ENCODE measurements at places on chromosomes 6 and 20.

DNA sequence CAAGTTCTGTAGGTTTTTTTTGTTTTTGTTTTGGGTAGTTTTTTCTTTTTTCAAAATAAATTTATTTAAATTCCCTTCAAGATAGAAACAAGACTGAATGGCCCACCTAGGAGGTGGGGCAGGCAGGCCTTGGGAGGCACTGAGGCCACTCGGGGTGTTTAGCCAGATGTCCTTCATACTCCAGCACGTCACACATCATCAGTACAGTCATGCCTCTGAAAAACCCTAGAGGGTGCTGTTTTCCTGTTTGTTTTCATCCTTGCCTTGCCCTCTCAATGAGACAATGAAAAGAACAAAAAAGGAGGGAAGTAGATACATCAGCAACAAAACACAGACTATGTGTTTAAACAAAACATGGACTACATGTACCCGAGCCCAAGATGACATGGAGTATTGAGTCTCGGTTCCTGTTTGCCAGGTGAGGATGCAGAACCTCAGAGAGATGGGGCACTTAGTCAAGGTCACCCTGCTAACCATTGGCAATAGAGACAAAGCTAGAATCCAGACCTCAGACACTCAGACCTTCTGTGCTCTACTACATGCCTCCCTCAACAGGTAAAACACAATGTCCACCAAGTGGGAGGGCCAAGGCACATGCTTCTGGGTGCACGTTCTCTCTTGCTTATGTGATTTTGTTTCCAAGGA lies 26.8 kb upstream of the CLIC5 start:
- H3K4me1 ChIP-seq, result peaks cover 74% of the 10 kb centered on the region
- DNase-seq, result peak; percentile 15
- no peaks in the 10 kb centered on the region for H3K36me3 ChIP-seq
- H3K4me3 ChIP-seq, result no peak overlapping the region
- H3K27ac ChIP-seq, result peak overlapping the region; percentile 29

- no peaks in the 10 kb centered on the region for H3K36me3 ChIP-seq
- H3K27me3 ChIP-seq, result no peaks in the 10 kb centered on the region
- no peak for DNase-seq
- no peak overlapping the region for H3K27ac ChIP-seq
- H3K4me1 ChIP-seq, result no peaks in the 10 kb centered on the region
Measured at GRCh38 chr6:140806431-140806830, 1326.3 kb upstream of the GJE1 start.

GRCh38 chr20:13403453-13403852 lies 182.4 kb downstream of the ISM1 start:
- H3K4me3 ChIP-seq, result no peak overlapping the region
- no peaks in the 10 kb centered on the region for H3K4me1 ChIP-seq
- H3K27ac ChIP-seq, result no peak overlapping the region
- H3K27me3 ChIP-seq, result no peaks in the 10 kb centered on the region

DNA sequence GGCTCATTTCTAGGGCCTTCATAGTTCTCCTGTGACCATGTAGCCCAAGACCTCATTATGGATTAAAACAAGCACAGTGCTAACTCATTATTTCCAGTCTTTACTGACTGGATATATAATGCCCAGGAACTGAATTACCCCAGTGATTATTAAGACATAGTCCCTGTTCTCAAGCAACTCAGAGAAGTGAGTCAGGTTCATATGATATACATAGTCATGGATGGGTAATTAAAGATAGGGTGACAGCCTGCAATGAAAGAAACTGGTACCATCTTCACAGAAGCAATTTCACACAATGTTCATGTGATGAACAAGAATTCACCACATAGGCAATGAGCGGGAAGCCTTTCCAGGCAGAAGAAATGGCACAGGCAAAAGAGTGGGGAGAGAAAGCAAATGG lies 3.5 kb downstream of the TRIM27 start:
- H3K27me3 ChIP-seq, result no peaks in the 10 kb centered on the region
- DNase-seq, result no peak
- H3K4me1 ChIP-seq, result peaks cover 67% of the 10 kb centered on the region
- H3K4me3 ChIP-seq, result no peak overlapping the region
- peaks cover 68% of the 10 kb centered on the region for H3K36me3 ChIP-seq

DNA sequence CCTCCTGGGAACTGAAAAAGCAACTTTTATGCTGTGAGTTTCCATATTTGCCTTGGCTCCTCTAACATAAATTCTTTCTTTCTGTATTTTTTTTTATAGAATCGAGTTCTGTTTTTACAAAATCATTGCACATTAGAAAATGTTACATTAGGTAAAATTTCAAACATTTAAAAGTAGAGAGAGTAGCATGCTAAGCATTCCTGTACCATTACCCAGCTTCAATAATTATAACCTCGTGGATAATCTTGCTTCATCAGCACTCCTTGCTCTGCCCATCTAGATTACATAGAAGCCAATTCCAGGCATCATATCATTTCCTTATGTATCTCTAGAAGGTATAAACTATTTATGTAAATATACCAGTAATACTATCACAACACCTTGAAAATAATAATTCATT lies 15.4 kb upstream of the FBXO30 start:
- peaks cover 13% of the 10 kb centered on the region for H3K4me1 ChIP-seq
- DNase-seq, result no peak
- no peaks in the 10 kb centered on the region for H3K27me3 ChIP-seq
- H3K27ac ChIP-seq, result no peak overlapping the region
- H3K36me3 ChIP-seq, result no peaks in the 10 kb centered on the region

DNA sequence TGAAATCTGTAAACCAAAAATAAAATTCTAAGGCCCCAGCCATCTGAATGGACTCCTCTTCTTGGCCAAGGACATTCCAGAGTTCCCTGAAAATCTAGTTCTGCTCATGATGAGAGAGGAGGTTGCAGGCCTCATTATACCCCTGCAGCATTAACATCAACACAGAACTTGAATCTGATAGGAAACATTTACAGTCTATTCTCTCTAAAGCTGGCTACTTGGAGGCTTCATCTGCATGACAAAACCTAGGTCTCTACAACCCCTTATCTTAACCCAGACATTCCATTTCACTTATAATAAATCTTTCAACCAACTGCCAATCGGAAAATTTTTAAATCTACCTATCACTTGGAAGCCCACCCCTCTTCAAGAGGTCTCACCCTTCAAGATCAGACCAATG lies 15.7 kb downstream of the RTN4IP1 start:
- no peak overlapping the region for H3K4me3 ChIP-seq
- no peak overlapping the region for H3K27ac ChIP-seq
- no peaks in the 10 kb centered on the region for H3K4me1 ChIP-seq
- no peak for DNase-seq
- peaks cover 36% of the 10 kb centered on the region for H3K36me3 ChIP-seq

- no peak overlapping the region for H3K4me3 ChIP-seq
- DNase-seq, result no peak
- H3K27me3 ChIP-seq, result no peaks in the 10 kb centered on the region
- H3K27ac ChIP-seq, result no peak overlapping the region
- H3K36me3 ChIP-seq, result no peaks in the 10 kb centered on the region
- H3K4me1 ChIP-seq, result peaks cover 13% of the 10 kb centered on the region
Measured at GRCh38 chr6:140855520-140855919, 1277.2 kb upstream of the GJE1 start.

- no peak for DNase-seq
- H3K4me3 ChIP-seq, result no peak overlapping the region
- H3K27me3 ChIP-seq, result no peaks in the 10 kb centered on the region
- H3K27ac ChIP-seq, result no peak overlapping the region
Measured at GRCh38 chr6:138017166-138017757, 90.0 kb downstream of the PERP start.

DNA sequence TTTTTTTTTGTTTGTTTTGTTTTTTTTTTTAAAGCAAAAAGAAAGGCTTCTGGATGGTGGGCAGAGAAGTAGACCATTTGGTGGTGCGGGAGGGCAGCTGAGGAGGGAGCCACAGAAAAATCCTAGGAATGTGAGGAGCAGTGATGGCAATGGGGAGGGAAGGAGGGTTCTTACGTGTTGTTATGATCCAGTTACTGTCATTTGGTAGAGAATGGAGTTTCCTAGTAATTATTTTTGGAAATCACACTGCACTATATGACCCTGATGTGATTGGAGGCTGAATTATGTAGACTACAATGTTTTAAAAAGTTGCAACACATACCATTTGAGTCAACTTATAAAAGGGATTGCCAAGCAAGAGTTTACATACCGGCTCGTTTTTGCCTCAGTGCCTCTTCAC lies 22.1 kb downstream of the ADGRF5 start:
- H3K27me3 ChIP-seq, result peaks cover 17% of the 10 kb centered on the region
- H3K4me1 ChIP-seq, result peaks cover 86% of the 10 kb centered on the region
- no peaks in the 10 kb centered on the region for H3K36me3 ChIP-seq
- no peak for DNase-seq

GRCh38 chr20:63115651-63116411 lies 100.1 kb downstream of the YTHDF1 start:
- no peak overlapping the region for H3K27ac ChIP-seq
- H3K27me3 ChIP-seq, result peaks cover 88% of the 10 kb centered on the region
- no peak for DNase-seq
- no peak overlapping the region for H3K4me3 ChIP-seq

DNA sequence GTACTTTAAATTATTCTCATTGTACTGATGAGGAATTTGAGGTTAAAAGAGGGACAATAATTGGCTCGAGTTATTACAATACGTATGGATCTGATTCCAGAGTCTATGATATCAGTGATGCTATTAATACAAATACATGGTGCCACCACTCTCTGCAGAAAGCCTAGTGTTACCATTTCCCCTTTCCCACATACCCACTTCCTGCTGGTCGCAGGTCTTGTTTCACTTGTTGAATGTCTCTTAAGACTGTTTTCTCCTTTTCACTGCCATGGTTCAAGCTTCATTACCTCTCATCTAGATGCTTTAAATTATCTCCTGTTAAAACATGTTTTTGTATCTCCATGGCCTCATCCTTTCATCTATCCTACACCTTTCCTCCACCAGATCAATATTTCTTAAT lies 62.0 kb downstream of the FHL5 start:
- no peaks in the 10 kb centered on the region for H3K36me3 ChIP-seq
- DNase-seq, result no peak
- no peak overlapping the region for H3K27ac ChIP-seq
- no peaks in the 10 kb centered on the region for H3K4me1 ChIP-seq
- no peak overlapping the region for H3K4me3 ChIP-seq
- no peaks in the 10 kb centered on the region for H3K27me3 ChIP-seq

- H3K36me3 ChIP-seq, result no peaks in the 10 kb centered on the region
- no peaks in the 10 kb centered on the region for H3K27me3 ChIP-seq
- no peaks in the 10 kb centered on the region for H3K4me1 ChIP-seq
Measured at GRCh38 chr6:144252259-144252658, 32.9 kb upstream of the UTRN start.

DNA sequence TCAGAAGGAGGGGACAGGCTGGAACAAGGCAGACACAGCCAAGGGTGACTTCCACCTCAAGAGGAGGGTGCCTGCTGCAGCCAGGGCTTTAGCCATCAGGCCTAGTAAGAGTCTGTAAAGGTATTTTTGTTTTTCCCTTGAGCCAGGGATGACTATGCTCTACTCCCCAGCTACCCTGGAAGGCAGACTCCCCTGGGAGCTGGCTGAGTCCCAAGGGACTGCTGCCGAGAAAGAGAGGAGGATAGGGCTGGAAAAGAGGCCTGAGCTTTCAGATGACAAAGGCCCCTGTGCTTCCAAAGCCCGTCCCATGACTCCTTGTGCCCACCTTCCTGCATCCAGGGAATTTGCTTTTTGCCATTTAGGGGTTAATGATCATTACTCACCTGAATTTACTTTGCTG lies 14.0 kb upstream of the GSTA4 start:
- H3K27me3 ChIP-seq, result no peaks in the 10 kb centered on the region
- H3K36me3 ChIP-seq, result peaks cover 98% of the 10 kb centered on the region
- H3K4me3 ChIP-seq, result no peak overlapping the region
- no peaks in the 10 kb centered on the region for H3K4me1 ChIP-seq

DNA sequence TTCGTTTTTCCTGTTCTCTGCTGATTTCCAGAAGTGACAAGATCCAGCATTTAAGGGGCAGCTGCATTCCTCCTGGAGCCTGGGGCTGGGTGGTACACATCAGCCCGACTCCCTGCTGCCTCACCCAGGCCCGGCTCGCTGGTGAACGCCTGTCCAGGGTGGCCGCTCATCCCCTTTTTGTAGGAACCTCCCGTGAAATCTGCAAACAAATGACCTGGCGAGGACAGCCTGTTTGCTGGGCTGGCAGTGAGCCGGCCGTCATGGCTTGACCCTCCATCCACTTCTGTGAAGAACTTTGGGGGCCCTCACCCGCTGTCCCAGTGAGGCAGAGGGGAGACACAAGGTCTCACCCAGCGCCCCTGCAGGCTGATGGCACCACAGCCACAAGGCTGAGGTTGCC lies 39.0 kb downstream of the PYGB start:
- no peaks in the 10 kb centered on the region for H3K27me3 ChIP-seq
- peaks cover 100% of the 10 kb centered on the region for H3K36me3 ChIP-seq
- no peak overlapping the region for H3K4me3 ChIP-seq
- H3K27ac ChIP-seq, result no peak overlapping the region

GRCh38 chr20:57756213-57756612 lies 46.4 kb upstream of the PMEPA1 start:
- no peaks in the 10 kb centered on the region for H3K36me3 ChIP-seq
- H3K27me3 ChIP-seq, result no peaks in the 10 kb centered on the region
- H3K27ac ChIP-seq, result no peak overlapping the region
- DNase-seq, result no peak
- H3K4me3 ChIP-seq, result no peak overlapping the region

GRCh38 chr6:81734500-81735150 lies 17.9 kb downstream of the TENT5A start:
- peaks cover 8% of the 10 kb centered on the region for H3K36me3 ChIP-seq
- no peak overlapping the region for H3K27ac ChIP-seq
- H3K4me3 ChIP-seq, result no peak overlapping the region
- DNase-seq, result no peak
- no peaks in the 10 kb centered on the region for H3K27me3 ChIP-seq

DNA sequence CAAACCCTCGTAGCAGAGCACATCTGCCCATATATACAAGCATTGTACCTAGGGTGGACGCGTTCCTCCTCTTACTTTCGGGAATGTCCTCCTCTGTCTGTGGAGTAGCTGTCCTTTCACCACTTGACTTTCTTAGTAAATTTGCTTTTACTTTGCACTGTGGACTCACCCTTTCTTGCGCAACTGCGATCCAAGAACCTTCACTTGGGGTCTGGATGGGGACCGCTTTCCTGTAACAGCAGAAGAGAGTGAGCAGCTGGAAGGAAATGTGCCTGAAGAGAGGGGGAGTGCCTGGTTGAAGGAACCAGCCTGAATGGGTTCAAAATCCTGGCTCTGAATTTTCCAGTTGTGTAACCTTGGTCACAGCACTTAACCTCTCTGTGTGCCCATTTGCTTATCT lies 40.1 kb upstream of the PMEPA1 start:
- no peaks in the 10 kb centered on the region for H3K36me3 ChIP-seq
- H3K27ac ChIP-seq, result no peak overlapping the region
- DNase-seq, result no peak
- peaks cover 37% of the 10 kb centered on the region for H3K4me1 ChIP-seq
- no peaks in the 10 kb centered on the region for H3K27me3 ChIP-seq

- H3K27me3 ChIP-seq, result peaks cover 39% of the 10 kb centered on the region
- peak within 1 kb of the TSS; percentile 97 for H3K27ac ChIP-seq
- H3K4me3 ChIP-seq, result peak within 1 kb of the TSS; percentile 93
- H3K36me3 ChIP-seq, result no peaks in the 10 kb centered on the region
- DNase-seq, result peak; percentile 84
- H3K4me1 ChIP-seq, result peaks cover 55% of the 10 kb centered on the region
Measured at GRCh38 chr6:165662749-165663376, at the start of gene PDE10A. Gene PDE10A, minus strand, starts transcription at chr6:165663241. Its CDS starts 430 bp downstream, at chr6:165662811.

GRCh38 chr6:16998461-16998860 lies 103.4 kb upstream of the STMND1 start:
- H3K4me1 ChIP-seq, result no peaks in the 10 kb centered on the region
- H3K4me3 ChIP-seq, result no peak overlapping the region
- H3K27ac ChIP-seq, result no peak overlapping the region
- no peaks in the 10 kb centered on the region for H3K27me3 ChIP-seq
